Transverse colon (tissue), 4 donors: ENCODE measurements at places on chromosomes 5 and 9.

DNA sequence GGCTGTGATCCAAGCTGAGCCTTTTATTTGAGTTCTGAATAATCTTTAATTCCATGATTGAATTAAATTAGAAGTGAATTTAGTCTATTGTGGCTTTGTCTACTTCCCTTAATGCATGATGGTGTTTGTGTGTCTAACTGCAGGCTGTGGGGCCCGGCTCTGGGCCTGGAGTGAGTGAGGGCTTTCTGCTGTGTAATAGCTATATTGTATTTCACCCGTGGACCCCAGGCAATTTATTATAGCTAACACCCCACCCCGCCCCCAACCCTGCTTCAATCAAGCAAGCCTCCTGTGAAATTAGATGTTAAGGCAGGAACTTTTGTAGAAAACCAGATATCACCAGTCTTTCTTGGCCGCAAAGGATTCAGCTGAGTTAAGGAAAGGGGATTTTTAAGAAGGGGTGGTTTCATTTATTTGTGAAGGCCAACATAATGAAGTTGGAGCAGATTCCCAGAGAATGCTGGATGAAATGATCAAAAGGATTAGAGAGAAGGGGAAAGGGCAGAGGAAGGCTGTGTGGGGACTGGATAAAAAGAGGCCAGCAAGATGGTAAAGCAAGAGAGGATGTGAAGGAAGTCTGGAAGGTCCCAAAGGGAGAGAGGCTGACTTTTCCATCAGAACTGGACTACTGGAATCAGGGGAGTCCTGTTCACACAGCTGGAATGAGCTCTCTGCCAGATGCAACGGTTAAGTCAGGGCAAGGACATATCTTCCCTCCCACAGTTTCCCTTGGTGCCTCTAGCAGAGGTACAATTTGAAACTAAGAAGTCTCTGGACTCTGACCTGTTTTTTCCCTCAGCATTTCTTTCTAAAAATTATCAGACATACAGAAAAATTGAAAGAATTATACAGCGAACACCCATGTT is 125.3 kb upstream of the SAP30L start:
- no peaks in the 10 kb centered on the region for H3K36me3 ChIP-seq
- H3K27ac ChIP-seq = no peak overlapping the region
- H3K4me1 ChIP-seq = no peaks in the 10 kb centered on the region

DNA sequence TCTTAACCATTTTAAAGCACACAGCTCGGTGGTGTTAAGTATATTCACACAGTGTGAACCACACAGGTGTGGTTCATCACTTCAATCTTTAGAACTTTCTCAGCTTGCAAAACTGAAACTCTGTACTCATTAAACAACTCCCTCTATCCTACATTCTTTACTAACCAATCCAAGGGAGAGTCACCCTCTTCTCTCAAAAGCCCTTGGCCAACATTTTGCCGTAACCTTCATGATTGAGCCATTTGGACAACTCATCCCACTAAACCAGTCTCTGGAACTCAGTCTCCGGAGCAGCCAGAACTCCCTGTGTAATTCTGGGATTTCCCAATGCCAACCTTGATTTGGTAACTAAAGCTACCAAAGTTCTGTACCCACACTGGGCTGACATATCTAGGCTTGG is 84.7 kb downstream of the TTC39B start:
- H3K4me3 ChIP-seq = no peak overlapping the region
- no peak overlapping the region for H3K27ac ChIP-seq
- H3K36me3 ChIP-seq = no peaks in the 10 kb centered on the region
- peaks cover 8% of the 10 kb centered on the region for H3K4me1 ChIP-seq

- H3K27me3 ChIP-seq = peaks cover 11% of the 10 kb centered on the region
- H3K4me3 ChIP-seq = no peak overlapping the region
- no peak overlapping the region for H3K27ac ChIP-seq
- H3K4me1 ChIP-seq = no peaks in the 10 kb centered on the region
Observed at GRCh38 chr5:61768692-61769281, 436.7 kb downstream of the ZSWIM6 start.

- peak; percentile 4 for DNase-seq
- H3K27ac ChIP-seq = no peak overlapping the region
- no peaks in the 10 kb centered on the region for H3K4me1 ChIP-seq
Observed at GRCh38 chr5:1329111-1329579, 15.8 kb downstream of the CLPTM1L start.

DNA sequence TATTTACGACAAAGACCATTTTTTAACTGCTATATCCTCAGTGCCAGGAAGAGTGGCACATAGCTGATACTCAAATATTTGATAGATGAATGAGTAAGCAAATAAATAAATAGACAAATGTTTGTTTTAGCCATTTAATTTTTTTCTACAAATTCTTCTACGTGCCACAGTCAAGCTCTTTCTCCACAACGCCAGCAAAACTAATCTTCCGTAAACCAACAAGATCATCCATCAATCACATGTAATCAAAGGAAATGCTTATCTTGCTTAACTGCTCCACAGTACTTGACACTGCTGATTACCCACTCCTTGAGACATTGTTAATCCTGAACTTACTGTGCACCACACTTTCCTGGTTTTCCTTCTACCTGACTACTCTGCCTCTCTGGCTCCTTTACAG is 136.7 kb downstream of the EDIL3 start:
- H3K27me3 ChIP-seq = no peaks in the 10 kb centered on the region
- no peak overlapping the region for H3K27ac ChIP-seq
- no peak overlapping the region for H3K4me3 ChIP-seq
- H3K36me3 ChIP-seq = no peaks in the 10 kb centered on the region
- no peaks in the 10 kb centered on the region for H3K4me1 ChIP-seq

GRCh38 chr5:146716636-146717035 is 161.9 kb downstream of the PPP2R2B start:
- no peaks in the 10 kb centered on the region for H3K4me1 ChIP-seq
- no peak for DNase-seq
- no peak overlapping the region for H3K27ac ChIP-seq

GRCh38 chr5:78787783-78788182 is 139.2 kb upstream of the LHFPL2 start:
- no peaks in the 10 kb centered on the region for H3K4me1 ChIP-seq
- no peaks in the 10 kb centered on the region for H3K27me3 ChIP-seq
- no peak overlapping the region for H3K4me3 ChIP-seq

DNA sequence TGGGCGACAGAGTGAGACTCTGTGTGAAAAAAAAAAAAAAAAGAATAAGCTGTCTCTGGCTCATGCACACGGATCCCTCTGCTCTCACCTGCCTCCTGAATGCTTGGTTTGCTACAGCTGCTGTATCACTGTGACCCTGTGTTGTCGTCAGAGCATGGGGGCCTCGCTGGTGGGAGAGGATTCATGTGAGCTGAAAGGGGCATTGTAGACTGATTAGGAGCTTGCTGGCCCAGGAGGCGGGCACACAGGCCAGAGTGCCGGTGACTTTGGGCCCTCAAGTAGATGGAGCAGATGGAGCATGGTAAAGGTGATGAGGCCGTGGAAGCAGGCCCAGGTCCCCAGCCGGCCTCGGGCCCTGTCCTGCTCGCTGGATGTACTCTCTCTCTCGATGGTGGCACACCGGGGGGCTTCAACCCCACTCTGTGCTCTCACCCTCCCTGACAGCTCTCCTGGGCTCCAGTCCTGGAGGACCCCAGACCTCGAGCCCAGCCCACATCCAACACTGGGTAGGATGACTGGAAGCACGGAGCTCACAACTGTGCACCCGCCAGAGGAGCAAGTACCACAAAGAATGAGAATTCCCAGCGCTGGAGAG is 7.1 kb downstream of the FLT4 start:
- no peaks in the 10 kb centered on the region for H3K4me1 ChIP-seq
- peaks cover 11% of the 10 kb centered on the region for H3K27me3 ChIP-seq
- peak; percentile 3 for DNase-seq
- H3K36me3 ChIP-seq = no peaks in the 10 kb centered on the region
- no peak overlapping the region for H3K27ac ChIP-seq

DNA sequence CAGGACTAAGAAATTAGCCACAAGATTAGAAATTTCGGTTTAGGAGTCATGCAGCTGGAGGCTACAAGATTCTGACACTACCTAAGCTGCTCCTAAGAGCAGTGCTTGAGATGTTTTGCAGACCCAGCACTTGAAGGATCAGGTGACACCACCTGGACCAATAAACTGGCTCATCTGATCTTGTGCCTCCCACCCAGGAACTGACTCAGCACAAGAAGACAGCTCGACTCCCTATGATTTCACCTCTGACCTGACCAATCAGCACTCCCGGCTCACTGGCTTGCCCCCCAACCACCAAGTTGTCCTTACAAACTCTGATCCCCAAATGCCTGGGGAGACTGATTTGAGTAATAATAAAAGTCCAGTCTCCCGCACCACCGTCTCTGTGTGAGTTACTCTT is 170.4 kb downstream of the TTC39B start:
- no peaks in the 10 kb centered on the region for H3K27me3 ChIP-seq
- no peak overlapping the region for H3K4me3 ChIP-seq
- no peaks in the 10 kb centered on the region for H3K36me3 ChIP-seq
- no peak overlapping the region for H3K27ac ChIP-seq

DNA sequence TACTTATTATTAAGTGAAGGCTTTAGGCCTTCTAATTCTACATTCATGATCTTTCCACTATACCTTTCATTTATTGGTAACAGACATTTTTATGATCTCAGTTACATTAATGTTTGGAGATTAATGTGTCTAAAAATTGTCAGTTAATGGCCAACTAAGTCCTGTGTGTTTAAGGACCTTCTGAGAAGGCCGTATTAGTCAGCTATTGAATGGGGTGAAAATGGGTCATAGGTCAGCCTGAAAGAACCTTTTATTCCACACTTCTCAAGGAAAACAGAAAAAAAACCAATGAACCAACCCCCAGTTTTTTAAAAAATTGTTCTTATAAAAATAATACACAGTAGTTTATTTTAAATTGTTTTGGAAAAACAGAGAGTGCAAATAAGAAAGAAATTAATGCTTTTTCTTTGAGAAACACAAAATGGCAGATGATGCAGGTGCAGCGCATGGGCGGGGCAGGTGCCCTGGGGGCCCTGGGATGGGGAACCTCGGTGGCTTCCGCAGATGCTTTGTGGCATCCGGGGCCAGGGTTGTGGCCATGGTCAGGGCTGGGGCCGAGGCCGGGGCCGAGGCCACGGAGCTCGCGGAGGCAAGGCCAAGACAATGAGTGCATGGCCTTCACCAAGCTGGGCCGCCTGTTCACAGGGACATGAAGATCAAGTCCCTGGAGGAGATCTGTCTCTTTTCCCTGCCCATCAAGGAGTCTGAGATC is 141.9 kb downstream of the SPATA31D1 start:
- H3K4me3 ChIP-seq = no peak overlapping the region
- no peaks in the 10 kb centered on the region for H3K27me3 ChIP-seq
- no peaks in the 10 kb centered on the region for H3K4me1 ChIP-seq
- no peak overlapping the region for H3K27ac ChIP-seq
- H3K36me3 ChIP-seq = no peaks in the 10 kb centered on the region

- no peak overlapping the region for H3K27ac ChIP-seq
- peaks cover 5% of the 10 kb centered on the region for H3K4me1 ChIP-seq
- no peak overlapping the region for H3K4me3 ChIP-seq
- H3K36me3 ChIP-seq = no peaks in the 10 kb centered on the region
- no peaks in the 10 kb centered on the region for H3K27me3 ChIP-seq
- DNase-seq = no peak
Observed at GRCh38 chr5:135723491-135723890, 111.0 kb upstream of the SLC25A48 start.

DNA sequence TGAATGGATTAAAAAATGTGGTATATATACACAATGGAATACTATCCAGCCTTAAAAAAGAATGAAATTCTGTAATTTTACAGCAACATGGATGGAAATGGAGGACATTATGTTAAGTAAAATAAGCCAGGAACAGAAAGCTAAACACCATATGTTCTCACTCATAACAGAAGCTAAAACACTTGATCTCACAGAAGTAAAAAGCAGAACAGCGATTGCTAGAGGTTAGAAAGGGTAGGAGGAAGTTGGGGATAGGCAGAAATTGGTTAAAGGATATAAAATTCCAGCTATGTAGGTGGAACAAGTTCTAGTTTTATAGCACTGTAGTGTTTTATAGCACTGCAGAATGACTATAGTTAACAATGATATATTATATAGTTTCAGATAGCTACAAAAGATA is 15.8 kb downstream of the MARCHF3 start:
- no peaks in the 10 kb centered on the region for H3K27me3 ChIP-seq
- H3K27ac ChIP-seq = peak overlapping the region; percentile 71

DNA sequence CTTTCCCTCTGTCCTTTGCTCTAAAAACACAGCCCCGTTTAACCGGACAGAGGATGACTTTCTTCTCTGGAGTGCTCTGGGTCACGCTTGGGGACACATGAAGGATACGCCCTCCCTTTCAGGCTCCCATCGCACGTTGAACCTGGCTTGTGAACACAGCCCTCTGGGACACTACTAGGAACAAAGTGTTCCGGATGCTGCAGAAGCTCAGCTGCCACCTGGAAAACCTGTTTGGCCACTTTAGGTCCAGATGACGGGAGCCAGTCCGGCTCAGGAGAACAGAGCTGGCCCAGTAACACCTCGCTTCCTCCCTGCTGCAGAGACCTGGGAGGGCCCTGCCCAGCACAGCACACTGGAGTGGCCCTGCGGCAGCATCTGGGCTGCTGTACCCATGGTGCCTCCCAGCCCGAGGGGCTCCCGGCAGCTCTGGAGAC is 60.1 kb downstream of the GADD45G start:
- H3K4me3 ChIP-seq = no peak overlapping the region
- peak overlapping the region; percentile 57 for H3K27ac ChIP-seq
- peak; percentile 85 for DNase-seq
- peaks cover 59% of the 10 kb centered on the region for H3K4me1 ChIP-seq

- no peak overlapping the region for H3K4me3 ChIP-seq
- H3K4me1 ChIP-seq = peaks cover 79% of the 10 kb centered on the region
- DNase-seq = peak; percentile 80
- H3K27me3 ChIP-seq = no peaks in the 10 kb centered on the region
- peak overlapping the region; percentile 78 for H3K27ac ChIP-seq
Observed at GRCh38 chr9:128056887-128057723, 10.0 kb downstream of the NAIF1 start.

DNA sequence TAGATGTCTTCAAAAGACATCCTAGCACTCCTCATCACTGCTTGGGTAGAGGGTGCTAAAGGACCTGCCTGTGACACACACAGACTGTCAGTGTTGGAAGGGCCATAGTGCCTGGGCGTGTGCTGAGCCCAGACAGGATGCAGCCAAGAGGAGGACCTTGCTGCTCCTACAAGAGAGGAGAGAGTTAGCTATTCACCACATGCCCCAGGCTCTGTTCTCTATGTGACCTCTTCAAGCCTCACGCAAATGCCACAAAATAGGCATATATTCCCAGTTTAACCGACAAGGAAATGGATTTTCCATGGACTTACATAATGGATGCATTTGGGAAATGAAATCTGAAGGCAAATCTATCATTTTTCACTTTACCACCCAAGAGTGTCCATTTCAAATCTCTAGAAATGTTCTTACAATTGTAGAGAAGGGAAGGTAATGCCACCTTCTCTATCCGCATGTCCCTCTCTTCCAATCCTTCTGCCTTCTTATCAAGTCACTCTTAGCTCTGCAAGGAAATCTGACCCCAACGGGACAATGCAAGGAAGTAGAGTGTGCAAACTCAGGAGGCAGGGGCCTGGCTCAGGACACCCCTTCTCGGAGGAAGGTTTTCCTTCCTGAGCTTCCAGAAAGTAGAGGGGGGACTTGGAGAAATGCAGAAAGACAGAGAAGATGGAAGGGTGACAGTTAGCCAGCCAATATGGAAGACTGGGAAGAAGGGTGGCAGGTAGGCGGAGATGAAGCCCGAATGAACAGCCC is 49.5 kb downstream of the TRIM32 start:
- no peak for DNase-seq
- H3K27ac ChIP-seq = no peak overlapping the region
- H3K27me3 ChIP-seq = no peaks in the 10 kb centered on the region
- H3K36me3 ChIP-seq = no peaks in the 10 kb centered on the region
- no peaks in the 10 kb centered on the region for H3K4me1 ChIP-seq

- no peak overlapping the region for H3K27ac ChIP-seq
- no peaks in the 10 kb centered on the region for H3K27me3 ChIP-seq
- no peak for DNase-seq
- no peaks in the 10 kb centered on the region for H3K4me1 ChIP-seq
Observed at GRCh38 chr9:136923881-136924280, 20.7 kb downstream of the FBXW5 start.
